Glutamatergic neuron (in vitro differentiated cells): ENCODE measurements at places on chromosomes 11 and 22. TPM values are rescaled to one million over a fixed set of nuclear protein-coding genes. Genes with fewer than 3 reads are reported as not detected.

The GNAZ gene
- total RNA-seq, result 82.5 TPM

The ZNF214 gene
- 1.8 TPM for total RNA-seq

The DEFB131B gene
- not detected for total RNA-seq

The MCAM gene
- 11.4 TPM for total RNA-seq

The CEND1 gene
- total RNA-seq, result 58.7 TPM

DNA sequence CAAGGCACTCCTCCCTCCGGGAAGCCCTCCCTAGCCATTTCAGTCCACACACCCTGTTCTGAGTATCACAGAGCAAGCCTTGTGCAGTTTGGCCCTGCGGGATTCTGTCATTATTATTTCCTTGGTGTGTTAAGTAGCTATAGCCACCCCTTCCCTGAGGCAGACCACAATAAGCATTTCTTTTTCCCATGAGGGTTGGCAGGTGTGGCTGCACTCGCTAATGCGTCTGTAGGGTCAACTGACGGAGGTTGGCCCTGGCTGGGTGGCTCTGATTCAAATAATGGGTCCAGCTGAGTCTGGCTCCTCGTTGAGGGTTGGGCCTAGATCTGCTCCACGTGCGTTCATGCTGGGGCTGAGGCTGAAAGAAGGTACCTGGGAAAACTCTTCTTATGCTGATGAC is 5.1 kb downstream of the F2 start:
- DNase-seq, result peak; percentile 34

DNA sequence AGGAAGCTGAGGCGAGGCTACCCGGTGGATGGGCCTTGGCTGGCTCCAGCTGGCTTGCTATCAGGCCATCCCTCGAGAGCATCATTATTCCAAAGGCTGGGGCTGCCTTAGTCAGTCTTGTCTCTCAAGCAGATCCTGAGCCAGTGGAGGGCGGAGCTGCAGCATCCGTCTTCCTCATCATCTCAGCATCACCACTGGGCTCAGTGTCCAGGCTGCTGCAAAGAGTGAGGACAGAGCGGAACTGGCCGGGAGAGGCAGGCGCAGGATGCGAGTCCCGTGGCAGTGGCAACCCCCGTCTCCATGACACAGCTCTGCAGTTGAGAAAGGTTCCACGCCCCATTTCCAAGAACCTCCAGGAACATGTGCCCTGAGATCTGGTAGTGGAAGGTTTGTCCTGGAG is 4.4 kb downstream of the TP53I11 start:
- DNase-seq, result peak; percentile 77

- DNase-seq, result no peak
Measured at GRCh38 chr11:65559951-65560537, 1.9 kb upstream of the LTBP3 start.

DNA sequence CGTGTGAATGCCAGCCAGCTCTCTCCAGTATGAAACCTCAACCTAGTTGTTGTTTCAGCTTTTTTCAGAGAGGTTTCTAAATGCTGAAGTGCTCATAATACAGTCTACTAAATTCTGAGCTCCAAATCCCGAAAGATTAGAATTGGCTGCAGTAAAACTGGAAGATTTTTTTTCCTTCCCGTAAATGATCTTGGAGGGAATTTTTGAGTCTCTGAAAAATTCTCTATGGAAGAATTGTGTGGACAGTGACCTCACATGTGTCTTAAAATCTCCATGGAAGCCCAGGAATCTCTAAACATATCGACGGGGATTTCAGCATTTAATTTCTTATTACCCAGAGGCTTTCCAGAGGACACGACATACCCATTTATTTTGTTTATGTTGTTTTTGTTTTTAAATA is 1499.2 kb downstream of the LRRC4C start:
- DNase-seq, result no peak

- DNase-seq, result no peak
Measured at GRCh38 chr11:99522467-99523173, 501.9 kb downstream of the CNTN5 start.

GRCh38 chr22:37431366-37431765 is 4.1 kb upstream of the ELFN2 start:
- DNase-seq, result no peak

- DNase-seq, result no peak
Measured at GRCh38 chr11:112523477-112523876, 262.8 kb upstream of the PLET1 start.

DNA sequence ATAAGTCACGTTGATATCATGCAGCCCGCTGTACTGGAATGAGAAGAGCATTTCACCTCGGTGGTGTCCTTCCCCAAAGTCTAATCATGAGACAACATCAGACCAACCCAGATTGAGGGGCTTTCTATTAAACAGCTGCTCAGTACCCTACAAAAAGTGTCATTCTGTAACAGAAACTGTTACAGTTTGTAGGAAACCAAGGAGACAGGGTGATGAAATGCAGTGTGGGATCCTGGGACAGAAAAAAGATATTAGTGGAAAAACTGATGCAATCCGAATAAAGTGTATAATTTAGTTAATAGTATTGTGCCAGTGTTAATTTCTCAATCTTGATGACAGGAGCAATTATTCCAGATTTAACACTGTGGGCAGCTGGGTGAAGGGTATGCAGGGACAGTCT is 128.0 kb downstream of the MICAL2 start:
- DNase-seq, result no peak

GRCh38 chr11:62976109-62976508 is 8.7 kb downstream of the SLC22A6 start:
- no peak for DNase-seq

DNA sequence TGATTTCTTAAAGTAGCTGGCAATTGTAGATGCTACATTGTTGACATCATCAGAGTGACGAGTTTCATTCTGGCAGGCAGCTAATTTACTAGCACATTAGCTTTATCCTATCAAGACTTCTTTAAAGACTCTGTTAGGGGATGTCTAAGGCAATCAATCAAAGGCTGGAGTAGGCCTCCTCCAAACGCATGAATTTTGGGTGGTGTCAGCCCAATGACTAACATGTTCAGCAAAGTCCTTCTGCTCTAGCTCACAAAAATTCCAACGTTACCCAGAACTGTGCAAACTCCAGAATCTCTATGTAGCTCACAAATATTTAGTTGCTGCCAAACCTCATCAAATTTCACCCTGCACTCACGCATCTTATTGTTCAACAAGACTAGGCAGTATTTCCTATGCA is 395.6 kb downstream of the DLG2 start:
- DNase-seq, result no peak

DNA sequence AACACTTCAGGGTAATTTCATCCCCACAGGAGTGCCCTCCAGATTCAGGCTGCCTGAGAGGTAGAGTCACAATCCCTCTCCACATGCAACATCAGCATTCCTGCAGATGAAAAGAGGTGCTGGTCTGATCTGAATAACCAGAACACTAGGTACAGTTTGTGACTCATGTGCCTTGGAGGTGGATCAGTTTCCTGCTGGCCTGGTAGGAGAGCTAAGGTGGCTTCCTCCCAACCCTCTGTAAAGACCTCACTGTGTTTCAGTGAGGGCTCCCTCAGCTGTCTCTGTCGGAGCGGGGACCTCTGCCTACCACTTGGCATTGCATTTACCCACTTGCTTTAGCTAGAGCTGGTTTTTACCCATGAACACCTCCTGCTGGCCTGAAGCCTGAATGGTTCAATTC is 7.6 kb downstream of the OR9G1 start:
- DNase-seq, result no peak

DNA sequence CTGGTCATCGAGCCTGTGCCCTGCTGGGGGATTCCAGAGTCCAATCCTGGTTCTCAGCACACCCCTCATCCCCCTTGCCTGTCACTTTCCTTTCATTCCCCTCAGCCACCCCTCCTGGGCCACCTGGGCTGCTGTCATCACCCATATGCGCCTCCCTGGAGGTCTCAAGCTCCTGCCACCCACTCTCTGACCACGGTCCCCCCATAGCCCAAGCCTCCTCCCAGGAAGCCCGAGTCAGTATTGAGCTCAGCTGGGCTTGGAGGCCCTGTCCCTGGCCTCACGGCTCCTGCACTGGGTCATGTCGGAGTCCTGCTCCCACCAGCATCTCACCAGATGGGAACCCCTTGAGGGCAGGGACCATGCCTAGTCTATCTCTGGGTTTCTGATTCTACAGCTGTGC is 44.6 kb downstream of the NFAM1 start:
- DNase-seq, result no peak

GRCh38 chr11:58004664-58005063 is 19.0 kb upstream of the OR9Q1 start:
- no peak for DNase-seq
